ENCODE measurements at places on chromosomes 7 and 10. TPM values are rescaled to one million over a fixed set of nuclear protein-coding genes. Genes with fewer than 3 reads are reported as not detected.

C10orf53 gene
- total RNA-seq, result not detected

PLXNA4 gene
- total RNA-seq, result 5.9 TPM

ELMO1 gene
- 51.4 TPM for total RNA-seq

KCNH2 gene
- 5.7 TPM for total RNA-seq

DNA sequence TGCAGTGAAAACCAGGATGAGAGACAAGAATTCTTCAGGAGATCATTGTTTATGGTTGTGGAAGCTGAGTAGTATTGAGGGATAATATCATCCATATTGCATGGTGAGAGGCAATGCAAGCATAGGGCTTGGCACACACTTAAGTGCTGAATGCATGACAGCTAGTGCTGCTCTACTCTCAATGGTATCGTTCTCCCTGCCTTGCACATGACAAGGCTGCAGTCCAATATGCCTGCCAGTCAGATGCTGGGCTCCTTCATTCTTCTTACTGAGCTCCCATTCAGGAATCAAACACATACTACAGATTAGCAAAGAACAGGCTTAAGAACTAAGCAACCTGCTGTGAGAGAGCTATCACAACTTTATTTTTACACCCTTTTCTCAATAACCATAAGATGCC is 72.2 kb downstream of the SORCS1 start:
- no peak for DNase-seq

DNA sequence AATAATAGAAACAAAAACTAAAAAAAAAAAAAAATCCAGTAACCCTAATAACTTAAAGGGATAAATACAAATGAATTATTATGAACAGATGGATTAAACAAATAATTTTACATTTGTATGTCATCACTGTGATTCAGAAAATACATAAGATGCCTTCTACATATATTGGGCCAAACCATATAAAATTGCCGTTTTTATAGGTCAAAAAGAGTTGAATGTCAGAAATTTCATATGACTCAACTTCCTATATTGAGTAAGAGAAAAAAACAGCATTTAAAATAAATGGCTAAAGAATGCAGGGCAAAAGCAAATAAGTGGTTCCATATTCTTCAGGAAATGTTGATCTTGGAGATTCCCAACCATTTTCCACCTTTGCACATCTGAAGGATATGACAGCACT is 9.4 kb downstream of the SLC35B4 start:
- DNase-seq, result no peak

- no peak for DNase-seq
Observed at GRCh38 chr7:44958645-44959344, 20.0 kb downstream of the MYO1G start.

- no peak for DNase-seq
Observed at GRCh38 chr7:17044396-17044795, 162.6 kb upstream of the AGR3 start.

DNA sequence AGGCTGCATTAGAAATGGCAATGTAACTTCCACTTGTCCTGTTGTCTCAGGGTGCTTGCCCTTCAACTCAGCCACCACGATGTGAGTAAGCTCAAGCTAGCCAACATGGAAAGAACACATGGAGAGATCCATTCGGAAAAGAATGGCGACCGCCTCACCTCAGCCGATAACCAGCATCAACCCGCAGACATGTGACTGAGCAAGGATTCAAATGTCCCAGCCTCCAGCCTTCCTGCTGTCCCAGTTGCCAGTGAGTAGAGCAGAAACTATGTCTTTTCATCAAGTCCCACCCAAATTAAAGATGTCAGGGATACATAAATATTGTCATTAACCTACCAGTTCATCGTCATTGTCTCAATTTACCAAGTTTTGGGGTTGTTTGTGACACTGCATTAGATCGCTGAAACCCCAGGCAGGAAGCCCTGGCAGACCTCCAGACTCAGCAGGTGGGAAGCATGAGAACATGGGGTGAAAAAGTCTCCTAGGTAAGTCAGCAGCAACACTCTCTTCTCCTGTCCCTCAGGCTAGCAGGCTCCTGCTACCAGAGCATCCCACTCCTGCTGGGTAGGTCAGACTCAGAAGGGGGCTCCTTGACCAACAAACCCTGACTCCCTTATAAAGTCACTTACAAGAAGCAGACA is 67.0 kb downstream of the OSBPL3 start:
- DNase-seq, result no peak

GRCh38 chr10:43417950-43418768 is 9.2 kb upstream of the HNRNPF start:
- DNase-seq, result no peak

Measured in upper lobe of left lung (tissue), 6 donors.